Mammary microvascular endothelial cell (primary cell): ENCODE measurements at places on chromosomes 1 and 21. TPM values are rescaled to one million over a fixed set of nuclear protein-coding genes. Genes with fewer than 3 reads are reported as not detected.

The SAMSN1 gene
- total RNA-seq: 0.33 and 0.59 TPM in 2 replicates

The CDC7 gene
- total RNA-seq: 9.1 and 9.5 TPM in 2 replicates

The ATP1A2 gene
- total RNA-seq: not detected in 2 replicates

The PRR9 gene
- not detected in 2 replicates for total RNA-seq

The ASAP3 gene
- 3.8 and 5.5 TPM in 2 replicates for total RNA-seq

The RGS8 gene
- not detected in 2 replicates for total RNA-seq

The PER3 gene
- 2.0 and 2.1 TPM in 2 replicates for total RNA-seq

The TIPRL gene
- total RNA-seq: 37.4 and 43.5 TPM in 2 replicates

The TNNT2 gene
- total RNA-seq: not detected in 2 replicates

The SLC25A34 gene
- 0.05 and 0.27 TPM in 2 replicates for total RNA-seq

The VWA5B1 gene
- total RNA-seq: not detected in 2 replicates

The MTOR gene
- 46.5 and 50.9 TPM in 2 replicates for total RNA-seq

The TENT5C gene
- 0.69 and 1.00 TPM in 2 replicates for total RNA-seq

The ZYG11A gene
- 0.54 and 1.1 TPM in 2 replicates for total RNA-seq

The AVPR1B gene
- not detected in 2 replicates for total RNA-seq

The PIK3C2B gene
- 13.1 and 18.1 TPM in 2 replicates for total RNA-seq

The S100A9 gene
- total RNA-seq: not detected in 2 replicates

The CD34 gene
- total RNA-seq: 42.1 and 42.3 TPM in 2 replicates

The ATG4C gene
- total RNA-seq: 5.9 and 11.1 TPM in 2 replicates

The EPHA8 gene
- not detected in 2 replicates for total RNA-seq

The SPATA45 gene
- total RNA-seq: not detected in 2 replicates

The FCRL1 gene
- not detected in 2 replicates for total RNA-seq
